ENCODE measurements at places on chromosomes 12 and 14.

GRCh38 chr12:10242539-10242938, 29.9 kb downstream of the GABARAPL1 start:
- ATAC-seq: no peak

DNA sequence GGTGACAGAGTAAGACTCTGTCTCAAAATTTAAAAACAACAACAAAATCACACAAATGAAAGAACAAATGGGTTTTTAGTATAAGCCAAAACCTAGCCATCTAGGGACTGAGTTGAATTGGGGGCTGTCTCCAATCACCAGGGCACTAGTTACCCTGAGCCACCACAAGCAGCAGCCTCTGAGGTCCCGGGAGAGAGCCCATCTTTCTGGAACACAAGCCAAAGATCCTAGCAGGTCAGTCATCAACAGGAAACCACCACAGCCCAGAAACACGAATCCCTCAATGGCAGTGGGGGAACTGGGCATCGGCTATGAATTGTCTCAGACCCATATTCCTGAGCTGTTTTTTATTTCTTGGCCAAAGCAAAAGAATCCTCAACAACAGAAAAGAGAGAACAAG, 75.3 kb downstream of the KDM2B start:
- no peak for ATAC-seq

DNA sequence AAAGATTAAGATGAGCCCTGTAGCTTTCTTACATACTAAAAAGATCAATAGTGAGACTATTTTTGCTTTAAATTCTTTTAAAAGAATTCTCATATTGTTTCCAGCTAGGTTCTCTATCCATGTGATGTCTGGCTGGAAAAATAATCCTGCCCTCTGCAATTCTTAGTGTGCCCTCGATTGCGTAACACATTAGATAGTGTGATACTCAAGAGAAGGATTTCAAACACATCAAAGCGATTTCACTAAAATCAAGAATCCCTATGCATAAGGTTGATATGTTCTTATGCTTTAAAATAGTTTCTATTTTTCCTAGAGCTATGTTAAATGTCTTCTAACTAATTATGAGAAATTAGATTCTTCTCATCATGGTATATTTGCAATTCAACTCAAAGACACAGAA, 127.3 kb upstream of the PLEKHA5 start:
- ATAC-seq: no peak

- ATAC-seq: peak; percentile 74
These were observed 589 bp upstream of the HVCN1 start for GRCh38 chr12:110689281-110690126.

- ATAC-seq: no peak
These were observed 28.5 kb upstream of the PYGL start for GRCh38 chr14:50972734-50973133.

DNA sequence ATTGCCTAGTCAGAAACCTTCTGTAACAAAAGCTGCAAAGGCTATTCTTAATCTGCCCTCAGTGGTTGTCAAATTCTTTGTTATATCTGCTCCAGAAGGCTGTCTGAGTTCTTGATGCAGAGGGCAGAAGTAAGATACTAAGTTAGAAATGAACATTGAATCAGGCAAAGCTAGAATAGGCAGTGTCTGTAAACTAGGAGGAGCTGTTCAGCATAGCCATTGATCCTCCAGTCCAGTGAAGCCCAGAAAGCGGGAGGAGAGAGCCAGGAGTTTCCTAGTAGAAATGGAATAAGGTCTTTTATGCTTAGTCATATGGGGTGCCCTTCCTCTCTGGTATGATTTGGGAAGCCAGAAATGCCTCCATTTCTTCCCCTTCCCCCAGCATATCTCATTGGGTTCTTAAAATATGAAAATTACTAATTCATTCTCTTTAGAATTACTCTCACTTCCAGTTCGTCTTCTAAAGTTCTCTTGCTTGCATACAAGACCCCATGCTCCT, 76.2 kb downstream of the APAF1 start:
- no peak for ATAC-seq

Data from motor neuron (in vitro differentiated cells).